ENCODE measurements at places on chromosomes 3 and 15.

GRCh38 chr15:78944669-78945407, at the start of gene CTSH:
Gene CTSH, minus strand, starts transcription at chr15:78945046. Its CDS starts 65 bp downstream, at chr15:78944981.
- DNase-seq, result no peak

DNA sequence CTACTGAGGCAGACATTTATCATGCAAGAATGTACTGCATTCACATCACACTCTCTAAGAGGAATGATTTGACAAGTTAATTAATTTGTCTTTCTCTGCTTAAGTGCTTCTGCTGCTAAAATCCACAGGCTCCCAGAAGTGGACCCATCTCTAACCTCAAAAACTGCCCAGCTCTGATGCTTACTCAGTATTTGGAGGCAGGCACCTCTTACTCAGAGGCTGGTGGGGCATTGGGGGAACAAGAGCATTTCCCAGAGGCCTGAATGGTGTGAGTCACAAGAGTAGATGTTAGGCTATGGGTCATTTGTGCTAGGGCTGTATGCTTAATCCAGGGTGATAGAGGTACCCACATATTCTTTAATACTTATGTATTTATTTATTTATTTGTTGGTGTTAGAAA, 34.4 kb upstream of the HCN4 start:
- no peak for DNase-seq

DNA sequence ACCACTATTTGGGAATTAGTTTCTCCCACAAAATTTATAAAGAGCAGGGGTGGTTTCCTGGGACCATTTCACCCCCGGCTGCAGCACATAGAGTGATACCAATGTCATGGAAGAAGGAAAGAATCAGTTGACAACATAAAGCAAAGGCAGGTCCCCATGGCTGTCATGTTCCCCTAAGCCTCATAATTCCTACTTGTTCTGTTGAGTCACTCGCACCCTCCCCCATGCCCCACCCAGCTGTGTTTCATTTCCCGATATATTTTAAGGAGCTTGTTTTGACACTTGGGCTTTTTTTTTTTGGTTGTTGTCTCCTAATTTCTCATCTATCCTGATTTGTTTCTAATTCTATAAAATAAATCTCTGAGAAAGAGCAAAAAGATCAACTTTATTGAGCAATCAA, 24.9 kb downstream of the ERC2 start:
- DNase-seq, result no peak

DNA sequence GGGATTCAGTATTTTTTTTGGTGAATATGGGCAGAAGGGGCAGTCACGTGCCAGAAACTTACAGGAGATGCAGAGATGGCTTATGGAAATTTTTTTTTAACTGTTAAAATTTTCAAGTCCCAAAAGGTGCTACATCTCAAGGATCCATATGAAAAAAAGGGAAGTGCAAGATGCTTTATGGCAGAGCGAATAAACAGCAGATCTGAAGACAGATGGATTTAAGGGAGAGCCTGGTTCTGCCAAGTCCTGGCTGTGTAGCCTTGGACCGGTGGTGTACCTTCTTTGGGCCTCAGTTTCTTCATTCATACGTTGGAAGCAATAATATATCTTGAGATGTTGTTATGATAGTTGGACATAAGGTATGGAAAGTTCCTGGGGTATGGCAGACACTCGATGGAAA, 91.5 kb upstream of the ARRDC4 start:
- no peak for DNase-seq

DNA sequence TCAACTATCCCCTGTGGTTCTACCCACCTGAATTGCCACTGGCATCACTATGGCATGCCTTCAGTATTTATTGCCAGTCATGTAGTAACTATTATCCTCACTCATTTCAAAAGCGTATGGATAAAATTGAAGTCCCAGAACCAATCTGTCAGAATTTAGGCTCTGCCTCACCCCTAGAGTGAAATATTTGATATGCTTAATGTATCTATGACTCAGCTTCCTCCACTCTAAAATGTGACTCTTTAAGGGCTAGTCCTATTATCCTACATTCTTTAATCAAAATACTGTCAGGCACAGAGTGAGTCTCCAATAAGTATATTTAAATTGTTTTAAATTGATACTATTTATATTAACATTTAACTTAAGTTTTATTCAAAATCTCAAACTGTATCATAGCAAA, 27.6 kb downstream of the ARPP21 start:
- no peak for DNase-seq

GRCh38 chr3:127779747-127780146, 42.6 kb downstream of the MGLL start:
- DNase-seq, result no peak

DNA sequence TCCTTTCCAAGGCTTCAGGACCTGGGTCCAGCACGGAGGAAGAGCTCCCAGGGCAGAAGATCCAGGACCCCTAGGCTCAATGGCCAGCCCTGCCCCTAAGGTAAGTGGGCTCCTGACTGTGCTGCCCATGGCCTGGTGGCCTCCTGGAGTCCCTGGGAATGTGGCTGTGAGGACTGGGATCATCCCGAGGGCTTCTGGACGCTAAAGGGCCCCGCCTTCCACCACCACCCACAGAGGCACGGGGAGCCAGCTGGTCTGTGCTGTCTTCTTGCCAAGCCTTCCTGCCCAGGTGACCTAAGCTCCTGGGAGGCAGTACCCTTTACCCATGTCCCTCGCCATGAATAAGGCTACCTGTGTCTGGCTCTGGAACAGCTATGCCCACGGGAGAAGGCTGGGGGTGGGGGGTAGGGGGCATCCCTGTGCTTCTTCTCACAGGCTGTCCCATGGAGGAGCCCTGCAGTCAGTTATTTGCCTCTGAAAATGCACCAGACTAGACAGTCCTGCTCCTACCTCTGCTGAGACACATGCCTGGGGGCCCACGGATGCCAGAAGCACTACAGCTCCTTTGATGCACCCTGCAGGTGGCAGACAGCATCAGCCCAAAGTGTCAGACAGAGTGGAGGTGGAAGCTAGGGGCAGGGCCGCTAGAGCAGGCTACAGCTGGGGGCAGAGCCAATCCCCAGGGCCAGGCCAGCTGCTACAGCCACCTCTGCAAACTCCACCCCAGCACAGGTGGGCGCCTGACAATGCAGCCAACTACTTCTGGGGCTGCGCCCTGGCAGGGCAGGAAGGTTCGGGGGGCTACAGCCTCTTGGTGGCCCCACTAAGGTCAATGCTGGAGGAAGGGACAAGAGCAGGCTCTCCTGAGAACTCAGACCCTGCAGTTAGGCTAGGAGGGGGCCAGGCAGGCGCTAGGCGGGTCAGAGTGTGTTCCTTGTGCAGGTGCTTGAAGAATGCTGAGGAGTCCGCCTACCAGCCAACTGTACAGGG, 90.9 kb downstream of the SEC22A start:
- no peak for DNase-seq

- no peak for DNase-seq
These were observed 602.4 kb upstream of the MDFIC2 start for GRCh38 chr3:70914862-70915261.

- DNase-seq, result no peak
These were observed 4.9 kb downstream of the LIMD1 start for GRCh38 chr3:45599424-45599886.

- DNase-seq, result no peak
These were observed 269.3 kb downstream of the SLC9A9 start for GRCh38 chr3:143578810-143579435.

DNA sequence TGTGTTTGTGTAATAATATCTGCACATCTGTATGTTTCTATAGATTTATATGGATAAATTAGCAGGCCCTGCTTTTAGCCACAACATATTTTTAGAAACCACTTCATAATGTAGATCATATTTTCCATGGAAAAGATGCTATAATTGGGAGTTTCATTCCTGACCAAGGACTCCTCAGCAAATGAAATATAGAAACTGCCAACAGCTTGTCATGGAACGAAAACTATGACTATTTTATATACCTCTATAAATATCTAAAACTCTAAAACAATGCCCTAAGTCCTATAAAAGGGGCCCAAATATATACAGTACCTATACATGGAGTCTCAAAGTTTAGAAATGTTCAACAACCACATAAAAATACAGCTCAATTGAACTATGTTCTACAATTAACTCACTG, 27.9 kb downstream of the EID1 start:
- no peak for DNase-seq

- no peak for DNase-seq
These were observed 45.3 kb downstream of the HSPBAP1 start for GRCh38 chr3:122748347-122748746.

GRCh38 chr3:53773021-53773436, 73.2 kb downstream of the CHDH start:
- no peak for DNase-seq

DNA sequence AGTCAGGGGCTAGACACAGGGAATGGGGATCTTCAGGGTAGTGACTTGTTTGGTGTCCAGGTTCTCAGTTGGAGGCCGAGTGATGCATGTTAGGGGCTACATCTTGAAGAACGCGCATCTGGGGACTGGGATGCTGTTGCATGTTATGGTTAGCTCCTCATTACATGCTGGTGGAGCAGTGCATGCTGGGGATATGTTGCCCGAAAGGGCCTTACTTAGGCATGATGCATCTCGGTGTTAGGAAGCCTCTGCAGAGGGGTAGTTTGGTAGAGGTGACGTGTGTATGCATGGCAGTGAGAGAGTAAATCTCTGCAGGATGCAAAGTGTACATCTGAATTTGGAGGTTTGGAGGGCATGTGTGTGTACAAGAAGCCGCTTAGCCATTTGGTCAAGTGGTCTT, 2.4 kb downstream of the EIF4G1 start:
- no peak for DNase-seq
